ENCODE measurements at places on chromosomes 2 and 18.

- no peak for DNase-seq
Observed at GRCh38 chr2:204177251-204177976, 240.9 kb downstream of the ICOS start.

GRCh38 chr18:56388571-56388970 is 249.8 kb downstream of the TXNL1 start:
- DNase-seq, result no peak

GRCh38 chr2:64487256-64488049 is 33.5 kb downstream of the LGALSL start:
- no peak for DNase-seq

DNA sequence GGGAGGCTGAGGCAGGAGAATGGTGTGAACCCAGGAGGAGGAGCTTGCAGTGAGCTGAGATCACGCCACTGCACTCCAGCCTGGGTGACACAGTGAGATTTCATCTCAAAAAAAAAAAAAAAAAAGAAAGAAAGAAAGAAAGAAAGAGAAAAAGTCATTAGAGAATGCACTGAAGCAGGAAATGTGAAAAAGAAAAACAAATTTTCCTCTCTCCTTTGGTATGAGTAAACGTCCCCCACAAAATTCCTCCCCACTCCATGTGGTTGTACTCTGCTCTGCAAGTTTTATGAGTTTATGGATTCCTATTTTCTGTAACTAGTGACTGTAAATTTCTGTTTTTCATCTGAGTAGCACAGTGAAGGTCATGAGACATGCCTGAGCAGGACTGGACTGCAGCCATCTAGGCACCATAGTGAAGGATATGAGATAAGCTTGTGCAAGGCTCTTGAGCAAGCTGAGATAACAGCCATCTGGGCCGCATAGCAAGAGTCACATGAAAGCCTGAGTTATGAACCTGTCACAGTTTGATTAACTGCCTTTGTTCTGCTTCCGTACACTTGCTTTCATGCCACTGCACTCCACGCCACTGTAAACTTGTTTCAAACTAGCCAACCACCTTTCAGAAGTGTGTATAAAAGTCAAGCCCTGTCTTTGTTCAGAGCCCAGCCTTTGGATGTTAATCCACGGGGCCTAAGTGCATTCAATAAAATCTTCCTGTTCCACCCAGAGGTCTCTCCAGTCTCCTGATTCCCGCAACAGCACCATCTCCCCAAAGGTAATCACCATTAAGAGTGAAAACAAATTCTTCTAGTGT is 50.2 kb downstream of the SKA1 start:
- DNase-seq, result peak; percentile 52

- DNase-seq, result peak; percentile 40
Observed at GRCh38 chr2:118737684-118738083, 109.8 kb downstream of the EN1 start.

DNA sequence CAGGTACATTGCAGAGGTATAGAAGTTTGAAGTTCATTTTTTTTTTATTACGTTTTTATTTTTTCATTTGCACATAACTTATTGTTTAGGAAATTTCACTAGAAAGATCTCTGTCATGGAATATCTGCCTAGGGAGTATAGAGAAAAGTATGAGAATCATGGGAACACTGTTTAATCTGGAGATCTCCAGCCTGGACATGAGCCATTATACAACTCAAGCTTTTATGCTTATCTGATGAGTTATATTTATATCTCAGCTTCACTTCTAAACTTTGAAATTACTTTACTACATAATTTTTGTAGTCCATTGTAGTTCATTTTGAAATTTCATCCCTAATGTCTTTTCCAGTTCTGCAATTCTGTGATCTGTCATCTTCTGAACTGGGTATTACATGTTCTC is 515.6 kb downstream of the ERBB4 start:
- DNase-seq, result no peak

DNA sequence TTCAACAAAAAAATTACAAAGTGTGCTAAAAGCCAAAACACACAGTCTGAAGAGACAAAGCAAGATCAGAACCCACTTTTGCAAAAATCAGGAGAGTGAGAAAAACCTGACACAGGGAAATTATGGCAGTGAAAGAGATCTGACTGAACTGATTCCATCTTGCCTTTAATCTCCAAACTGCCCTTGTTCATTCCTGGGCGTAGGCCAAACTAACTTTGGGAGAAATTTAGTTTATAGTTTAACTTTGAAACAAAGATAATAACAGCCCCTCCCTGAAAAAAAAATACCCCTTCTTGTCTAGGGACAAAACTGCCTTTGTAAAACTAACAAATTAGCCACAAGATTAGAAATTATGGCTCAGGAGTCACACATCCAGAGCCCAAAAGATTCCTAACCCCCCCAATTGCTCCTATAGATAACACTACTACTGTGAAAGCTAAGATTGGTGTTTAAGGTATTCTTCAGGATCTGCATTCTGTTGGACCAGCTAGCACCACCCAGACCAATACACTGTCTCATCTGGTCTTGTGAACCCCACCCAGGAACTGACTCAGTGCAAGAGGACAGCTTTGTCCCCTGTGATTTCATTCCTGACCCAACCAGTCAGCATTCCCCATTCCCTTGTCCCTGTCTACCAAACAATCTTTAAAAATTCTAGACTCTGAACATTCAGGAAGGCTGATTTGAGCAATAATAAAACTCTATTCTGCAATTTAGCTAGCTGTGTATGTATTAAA is 226.1 kb upstream of the SH3BP4 start:
- DNase-seq, result peak; percentile 30

Measured in kidney tubule cell (primary cell).